ENCODE measurements at places on chromosomes 12 and 14.

DNA sequence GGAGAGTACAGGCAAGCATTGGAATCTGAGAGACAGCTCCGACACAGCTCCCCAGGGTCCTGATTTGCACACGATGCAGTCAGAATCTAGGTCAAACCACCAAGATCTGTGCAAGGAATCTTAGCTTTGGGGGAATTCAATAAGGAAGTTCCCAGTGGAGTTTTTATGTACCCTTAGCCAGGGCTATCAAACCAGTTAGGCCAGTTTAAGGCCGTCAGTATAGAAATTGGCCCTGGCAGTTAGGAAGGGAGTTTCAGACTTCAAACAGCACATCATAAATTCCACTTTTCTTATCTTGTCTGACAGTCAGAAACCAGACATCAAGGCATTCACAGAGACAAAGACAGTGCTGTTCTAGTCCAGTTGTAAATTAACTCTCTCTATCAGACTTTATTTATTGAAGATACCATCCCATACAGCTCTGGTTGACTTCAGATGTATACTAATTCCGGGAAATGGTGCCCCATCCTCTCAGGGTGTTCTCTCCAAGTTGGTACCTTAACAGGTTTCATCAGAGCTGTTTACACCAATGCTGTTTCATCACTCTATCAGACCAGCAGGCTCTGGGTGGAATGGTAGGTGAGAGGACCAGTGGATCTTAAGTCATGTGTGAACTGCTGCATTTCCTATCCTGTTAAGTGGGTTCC lies 157.5 kb upstream of the ATF7IP start:
- DNase-seq = no peak

- DNase-seq = no peak
Observed at GRCh38 chr14:102693006-102693755, 84.1 kb upstream of the TRAF3 start.

DNA sequence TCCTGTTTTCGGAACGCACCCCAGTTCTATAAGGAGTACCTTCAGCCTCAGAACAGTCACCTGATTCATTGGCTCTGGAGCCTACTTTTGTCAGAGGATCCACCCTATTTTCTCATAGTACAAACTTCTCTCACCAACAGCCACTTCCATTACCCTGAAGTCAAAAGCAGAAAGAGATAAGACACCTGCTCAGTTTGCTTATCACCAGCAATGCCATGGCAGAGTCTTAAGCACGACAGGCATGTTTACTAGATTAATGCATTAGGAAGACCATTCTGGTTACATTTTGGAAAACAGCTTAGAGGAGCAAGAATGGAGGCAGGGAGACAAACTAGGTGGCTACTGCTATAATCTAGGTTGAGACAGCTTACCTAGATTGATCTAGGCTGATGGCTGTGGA lies 67.7 kb downstream of the GXYLT1 start:
- DNase-seq = no peak

DNA sequence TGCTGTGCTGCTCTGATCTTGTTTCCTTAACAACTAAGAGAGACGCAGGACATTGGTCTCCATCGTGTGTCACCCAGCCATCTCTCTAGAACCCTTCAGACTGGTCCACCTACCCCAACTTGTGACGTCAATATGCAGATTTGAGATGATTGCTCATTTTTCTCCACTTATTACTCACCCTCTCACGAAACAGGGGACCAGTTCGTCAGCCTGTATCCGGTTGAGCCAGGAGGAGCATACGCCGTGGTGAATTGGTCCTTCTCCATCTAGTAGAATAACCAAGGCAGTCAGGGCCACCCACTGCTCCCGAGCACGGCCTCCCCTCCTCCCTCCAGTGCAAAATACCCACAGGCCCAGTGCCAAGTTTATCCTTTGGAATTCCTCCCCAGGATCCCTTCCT lies 36.2 kb upstream of the FBXO21 start:
- DNase-seq = no peak

GRCh38 chr14:91315844-91316267 lies 71.4 kb upstream of the GPR68 start:
- peak; percentile 72 for DNase-seq

GRCh38 chr14:63322897-63323573 lies 4.3 kb upstream of the GPHB5 start:
- DNase-seq = no peak
